ENCODE measurements at places on chromosomes 3 and 15. TPM values are rescaled to one million over a fixed set of nuclear protein-coding genes. Genes with fewer than 3 reads are reported as not detected.

- no peak for DNase-seq
These were observed 190.7 kb downstream of the LSAMP start for GRCh38 chr3:116254541-116254940.

GRCh38 chr3:119530456-119530855, 29.0 kb downstream of the CD80 start:
- DNase-seq = no peak

SLC12A8 gene
- 4.9 TPM for polyA plus RNA-seq

AGBL1 gene
- 0.09 TPM for polyA plus RNA-seq

LRRN1 gene
- 21.1 TPM for polyA plus RNA-seq

NR2E3 gene
- 0.94 TPM for polyA plus RNA-seq

- DNase-seq = no peak
These were observed 79.8 kb downstream of the FOXP1 start for GRCh38 chr3:71503525-71504249.

- DNase-seq = no peak
These were observed 701 bp downstream of the SGO1 start for GRCh38 chr3:20185331-20185678.

- DNase-seq = no peak
These were observed 258.5 kb downstream of the ROBO2 start for GRCh38 chr3:77298417-77298816.

- DNase-seq = no peak
These were observed 86.0 kb upstream of the NDN start for GRCh38 chr15:23773093-23773492.

DNA sequence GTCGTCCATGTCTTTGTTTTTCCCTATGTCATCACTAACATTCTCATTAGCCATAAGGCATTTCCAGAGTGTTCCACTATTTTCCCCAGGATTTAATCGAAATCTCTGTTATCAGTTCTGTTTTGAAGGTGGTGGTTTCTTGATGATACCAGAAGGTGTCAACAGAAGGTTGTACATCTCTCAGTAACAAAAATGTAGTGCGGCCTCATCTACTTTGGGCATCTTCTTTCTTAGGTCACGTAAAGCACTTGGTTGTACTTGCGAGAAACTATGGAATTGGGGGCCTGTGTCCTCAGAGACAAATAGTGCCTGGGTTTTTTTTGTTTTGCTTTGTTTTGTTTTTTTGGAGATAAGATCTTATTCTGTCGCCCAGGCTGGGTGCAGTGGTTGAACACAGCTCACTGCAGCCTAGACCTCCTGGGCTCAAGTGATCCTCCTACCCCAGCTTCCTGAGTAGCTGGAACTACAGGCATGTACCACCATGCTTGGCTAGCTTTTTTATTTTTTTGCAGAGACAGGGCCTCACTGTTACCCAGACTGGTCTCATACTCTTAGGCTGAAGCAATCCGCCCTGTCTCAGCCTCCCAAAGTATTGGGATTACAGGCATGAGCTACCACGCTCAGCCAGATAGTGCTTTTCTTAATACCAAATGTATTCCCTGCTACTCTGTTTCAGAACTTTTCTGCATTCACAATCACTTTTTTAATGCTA, 61.2 kb upstream of the FURIN start:
- DNase-seq = no peak

- DNase-seq = no peak
These were observed 16.9 kb downstream of the TMEM43 start for GRCh38 chr3:14141602-14142341.

DNA sequence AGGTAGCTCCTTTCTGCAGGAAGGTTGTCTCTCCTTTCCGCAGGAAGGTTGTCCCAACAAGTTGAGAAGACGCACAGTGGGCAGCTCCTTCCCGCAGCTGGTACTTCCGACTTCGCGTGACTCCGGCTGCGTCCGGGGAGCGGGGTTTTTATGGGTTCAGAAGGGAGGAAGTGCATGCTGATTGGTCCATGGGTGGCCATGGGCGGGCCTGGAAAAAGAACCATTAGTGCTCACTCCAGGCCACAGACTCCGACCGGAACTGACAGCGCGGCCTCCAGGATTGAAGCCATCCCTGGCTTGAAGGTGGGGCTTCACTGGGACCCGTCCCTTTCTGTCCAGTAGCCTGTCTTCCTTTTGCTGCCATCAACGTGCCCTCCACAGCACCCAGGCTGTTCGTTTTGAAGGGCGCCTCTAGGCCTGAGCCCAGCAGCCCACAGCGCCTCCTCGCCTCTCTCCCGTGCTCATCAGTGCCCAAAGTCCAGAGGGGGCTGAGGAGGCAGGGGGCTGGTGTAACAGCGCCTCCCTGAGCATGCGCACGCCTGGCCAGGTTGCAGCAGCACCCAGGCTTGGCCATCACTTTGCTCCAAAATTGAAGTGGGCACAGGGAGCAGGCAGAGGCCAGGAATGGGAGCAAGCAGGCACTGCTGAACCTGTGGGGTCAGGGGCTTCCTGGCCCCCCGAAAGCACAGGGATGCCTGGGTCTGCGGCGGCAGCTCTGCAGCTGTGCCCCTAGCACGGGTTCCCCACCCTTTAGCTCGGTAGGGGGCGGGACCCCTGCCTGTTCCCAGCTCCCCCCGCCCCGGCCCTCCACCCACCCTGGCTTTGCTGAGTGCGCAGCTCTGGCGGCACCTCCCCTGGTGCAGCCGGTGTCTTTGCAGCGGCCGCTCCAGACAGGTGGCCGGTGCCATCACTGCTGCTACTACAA, 330.6 kb upstream of the MCTP2 start:
- no peak for DNase-seq

OSBPL10 gene
- polyA plus RNA-seq = 21.3 TPM

DNA sequence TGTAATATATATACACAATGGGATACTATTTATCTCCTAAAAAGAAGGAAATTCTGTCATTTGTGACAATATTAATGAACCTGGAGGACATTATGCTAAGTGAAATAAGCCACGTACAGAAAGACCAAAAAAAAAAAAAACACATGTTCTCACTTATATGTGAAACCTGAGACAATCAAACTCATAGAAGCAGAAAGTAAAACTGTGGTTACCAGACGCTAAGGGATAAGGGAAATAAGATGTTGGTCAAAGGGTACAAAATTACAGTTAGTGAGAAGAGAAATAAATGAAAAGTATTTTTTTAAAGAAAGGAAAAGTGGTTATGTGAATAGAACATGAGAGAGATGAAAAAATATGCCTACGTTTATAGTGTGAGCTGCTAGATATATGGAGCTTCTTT, 101.1 kb downstream of the CPNE4 start:
- no peak for DNase-seq

DNA sequence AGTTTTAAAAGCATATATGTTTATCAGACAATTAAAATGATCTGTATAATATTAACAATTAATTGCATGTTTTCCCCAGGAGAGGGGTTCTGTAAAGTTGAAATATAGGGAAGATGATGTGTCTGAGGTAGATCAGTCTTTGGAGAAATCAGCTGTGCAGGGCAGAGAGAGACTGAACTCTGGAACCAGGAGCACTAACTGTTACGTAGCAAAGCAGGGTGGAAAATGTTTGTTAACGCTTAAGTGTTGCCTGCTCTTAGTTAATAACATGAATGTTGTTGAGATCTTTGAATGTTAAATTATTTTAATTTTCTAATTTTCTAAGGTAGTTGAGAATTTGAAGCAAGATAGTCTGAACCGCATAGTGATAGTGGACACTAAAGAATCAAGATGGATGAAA, 57.5 kb downstream of the NEO1 start:
- DNase-seq = no peak

DNA sequence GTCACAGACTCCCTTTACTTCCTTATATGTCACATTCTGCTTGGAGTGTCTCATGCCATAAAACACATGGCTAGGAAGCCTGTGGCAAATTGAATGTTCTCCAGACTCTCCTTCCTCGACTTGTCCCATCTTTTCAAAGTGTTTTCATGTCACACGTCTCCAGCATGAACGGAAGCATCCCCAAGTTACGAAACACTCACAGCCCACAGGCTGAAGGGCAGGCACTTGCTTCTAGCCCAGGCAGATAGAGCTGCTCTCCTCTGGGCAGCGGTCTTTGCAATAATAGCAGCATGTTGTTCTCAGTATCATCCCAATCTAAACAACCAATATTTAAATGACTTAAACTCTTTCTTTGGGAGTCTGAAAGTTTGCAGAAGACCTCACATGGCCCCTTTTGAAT, 85.3 kb upstream of the ADAMTS9 start:
- no peak for DNase-seq

DNA sequence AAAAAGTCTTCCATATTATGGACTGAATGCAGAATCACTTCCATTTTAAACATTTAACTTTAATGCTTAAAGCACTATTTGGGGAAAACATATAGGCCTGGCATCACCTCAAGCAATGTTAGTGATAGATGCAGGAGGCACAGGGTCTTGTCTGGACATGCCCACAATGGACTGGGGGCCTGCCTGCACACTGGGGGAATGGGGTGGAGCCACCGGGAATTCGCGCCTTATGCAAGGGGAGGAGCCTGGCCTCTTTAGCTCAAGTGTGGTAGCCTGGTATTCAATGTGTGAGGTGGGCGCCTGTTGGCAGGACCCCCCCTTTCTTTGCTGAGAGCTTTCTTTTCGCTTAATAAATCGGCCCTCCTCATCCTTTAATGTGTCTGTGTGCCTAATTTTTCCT, 29.9 kb downstream of the ACKR4 start:
- no peak for DNase-seq

POTEB2 gene
- not detected for polyA plus RNA-seq

GRCh38 chr3:21505711-21506460, 245.1 kb downstream of the ZNF385D start:
- no peak for DNase-seq

GRCh38 chr3:159938714-159939113, 49.9 kb upstream of the IL12A start:
- DNase-seq = no peak

- DNase-seq = no peak
These were observed 201.1 kb downstream of the AKAP13 start for GRCh38 chr15:85581495-85581894.

DNA sequence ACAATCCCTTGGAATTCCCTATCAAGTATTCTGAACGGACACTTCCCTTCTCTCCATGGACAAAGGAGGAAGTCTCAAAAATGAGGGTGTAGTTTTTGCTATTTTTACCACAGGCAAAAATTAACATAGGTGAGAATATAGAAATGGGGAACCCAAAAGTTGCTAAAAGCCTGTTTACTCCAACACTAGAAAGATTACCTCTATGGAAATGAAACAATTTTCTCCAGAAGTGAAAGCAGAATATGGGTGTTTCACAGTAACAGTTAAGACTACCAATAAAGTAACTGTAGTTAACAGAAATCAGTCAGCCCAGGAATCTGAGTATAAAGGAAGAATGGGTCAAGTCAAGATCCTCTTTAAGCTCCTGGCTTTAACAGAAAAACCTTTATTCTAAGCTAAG, 9.3 kb downstream of the TRA2B start:
- no peak for DNase-seq

DNA sequence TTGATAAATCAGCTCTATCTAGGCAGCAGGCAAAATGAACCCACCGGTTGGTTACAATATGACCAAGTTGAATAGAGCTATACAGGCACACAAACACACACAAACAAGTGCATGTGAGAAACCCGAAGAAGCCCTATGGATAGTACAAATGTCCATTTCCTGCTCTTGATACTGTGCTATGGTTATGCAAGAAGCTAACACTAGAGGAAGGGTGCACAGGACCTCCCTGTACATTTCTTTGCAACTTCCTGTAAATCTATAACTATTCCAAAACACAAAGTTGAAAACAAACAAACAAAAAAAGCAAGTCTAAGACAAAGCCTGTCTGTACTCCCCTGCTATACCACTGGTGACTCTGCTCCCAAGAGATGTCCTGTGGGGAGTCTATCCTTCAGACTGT, 8.2 kb upstream of the FAM240A start:
- no peak for DNase-seq

GRCh38 chr3:122974764-122975162, 52.8 kb downstream of the SEMA5B start:
- DNase-seq = no peak

DNA sequence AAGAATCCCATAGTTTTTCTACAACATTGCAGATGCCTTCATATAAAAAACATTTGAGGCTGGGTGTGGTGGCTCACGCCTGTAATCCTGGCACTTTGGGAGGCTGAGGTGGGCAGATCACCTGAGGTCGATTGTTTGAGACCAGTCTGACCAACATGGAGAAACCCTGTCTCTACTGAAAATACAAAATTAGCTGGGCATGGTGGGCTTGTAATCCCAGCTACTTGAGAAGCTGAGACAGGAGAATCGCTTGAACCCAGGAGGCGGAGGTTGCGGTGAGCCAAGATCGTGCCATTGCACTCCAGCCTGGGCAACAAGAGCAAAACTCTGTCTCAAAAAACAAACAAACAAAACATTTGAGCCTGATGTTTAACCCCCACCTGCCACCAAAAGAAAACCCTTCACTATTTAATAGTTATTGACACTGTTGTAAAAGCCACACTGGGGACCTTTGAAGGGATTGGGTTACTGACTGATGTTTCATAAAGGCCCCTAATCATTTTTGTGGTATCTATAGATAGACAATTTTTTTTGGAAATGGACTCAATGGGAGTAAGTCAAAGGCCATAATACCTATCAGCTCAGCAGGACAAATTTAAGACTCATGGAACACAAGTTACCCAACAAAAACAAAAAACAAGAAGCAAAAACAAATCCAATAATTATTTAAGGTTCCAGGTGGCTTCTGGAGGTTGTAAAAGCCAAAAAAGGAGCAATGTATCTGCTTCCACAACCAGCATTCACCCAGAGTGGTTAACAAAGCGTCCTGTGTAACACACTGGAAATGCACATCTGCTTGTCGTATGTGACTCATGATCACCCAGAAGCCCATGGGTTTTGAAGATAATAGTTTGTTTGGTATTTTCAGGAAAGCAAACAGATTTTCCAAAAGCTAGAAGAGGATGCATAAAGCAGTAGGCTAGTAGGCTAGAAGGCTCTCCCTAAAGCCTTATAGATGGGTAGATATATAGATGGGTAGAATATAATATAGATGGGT, 41.2 kb downstream of the CDCP1 start:
- no peak for DNase-seq

GRCh38 chr3:45212095-45212468, 14.0 kb downstream of the TMEM158 start:
- no peak for DNase-seq

IL20RB gene
- 0.33 TPM for polyA plus RNA-seq

GRCh38 chr15:38826880-38827279, 262.3 kb upstream of the RASGRP1 start:
- no peak for DNase-seq

- no peak for DNase-seq
These were observed 102.7 kb upstream of the AADACL2 start for GRCh38 chr3:151630938-151631441.

GRCh38 chr3:42872718-42873117, 3.0 kb downstream of the CYP8B1 start:
- DNase-seq = no peak

DTX3L gene
- polyA plus RNA-seq = 13.9 TPM

CELF6 gene
- polyA plus RNA-seq = 3.7 TPM

CCK gene
- not detected for polyA plus RNA-seq

DNA sequence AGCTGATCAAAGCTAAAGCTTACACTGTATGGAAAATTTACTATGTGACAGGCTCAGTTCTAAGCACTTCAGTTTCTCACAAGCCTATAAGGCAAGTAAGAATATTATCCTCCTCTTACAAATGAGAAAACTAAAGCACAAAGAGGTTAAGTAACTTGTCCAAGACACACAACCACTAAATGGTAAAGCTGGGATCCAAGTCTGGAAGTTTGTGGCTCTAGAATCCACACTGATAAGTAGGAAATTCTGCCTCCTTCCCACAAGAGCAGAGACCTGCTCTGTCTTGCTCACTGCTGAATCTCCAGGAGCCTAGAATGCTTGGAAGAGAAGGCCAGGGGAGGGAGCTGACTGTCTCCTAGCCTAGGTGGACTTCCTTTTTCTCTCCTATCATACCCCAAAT, 60.6 kb downstream of the MAGI1 start:
- DNase-seq = no peak

SPINT1 gene
- polyA plus RNA-seq = 70.8 TPM

Data from left renal pelvis (tissue), 4 donors.